ENCODE measurements at places on chromosomes 16 and 17.
A peak's percentile ranks its signal among the peaks of the same experiment; 100 is the strongest.

DNA sequence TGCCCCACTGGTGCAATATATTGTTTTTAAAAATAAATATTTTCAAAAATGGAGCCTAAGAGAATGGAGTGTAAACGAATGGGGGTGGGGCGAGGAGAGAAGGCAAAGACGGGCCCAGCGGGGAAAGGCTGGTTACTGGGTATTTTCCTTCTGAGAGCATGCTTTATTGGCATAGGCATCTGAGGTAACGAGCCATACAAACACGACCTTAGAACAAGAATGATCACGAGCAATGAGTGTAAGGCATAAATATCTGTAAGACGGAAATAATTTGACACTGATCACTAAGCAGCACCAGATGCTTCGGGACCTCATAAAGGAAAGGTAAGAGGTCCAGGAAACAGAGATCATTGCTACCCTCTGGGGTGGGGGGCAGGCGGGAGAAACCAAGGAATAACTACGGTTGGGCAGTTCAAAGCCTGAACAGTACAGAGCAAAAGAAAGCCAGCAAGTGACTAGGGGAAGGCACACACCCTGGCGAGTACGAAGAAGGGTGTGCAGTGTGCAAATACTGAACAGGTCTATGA lies 959 bp downstream of the SSH2 start:
- peak; percentile 35 for DNase-seq

GRCh38 chr16:83973581-83974385 lies 5.7 kb downstream of the NECAB2 start:
- no peak for DNase-seq

GRCh38 chr16:78292086-78292843 lies 192.8 kb downstream of the WWOX start:
- no peak for DNase-seq

GRCh38 chr16:64910356-64910755 lies 211.5 kb downstream of the CDH11 start:
- DNase-seq, result no peak

DNA sequence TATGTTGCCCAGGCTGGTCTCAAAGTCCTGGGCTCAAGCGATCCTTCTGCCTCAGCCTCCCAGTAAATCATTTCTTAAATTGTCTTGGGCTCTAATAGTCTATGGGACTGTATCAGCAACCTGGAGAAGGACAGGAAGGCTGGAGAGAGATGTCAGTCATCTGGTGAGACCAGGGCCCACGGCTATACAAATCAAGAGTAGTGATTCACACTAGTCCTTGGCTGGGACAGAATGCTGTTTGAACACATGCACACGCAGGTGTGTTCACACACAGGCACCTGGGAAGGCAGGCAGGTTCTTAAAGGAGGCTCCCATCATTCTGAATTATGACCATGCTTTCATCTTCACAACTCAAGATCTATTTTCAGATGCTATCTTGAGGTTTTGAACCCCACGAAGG lies 14.1 kb downstream of the NQO1 start:
- no peak for DNase-seq

DNA sequence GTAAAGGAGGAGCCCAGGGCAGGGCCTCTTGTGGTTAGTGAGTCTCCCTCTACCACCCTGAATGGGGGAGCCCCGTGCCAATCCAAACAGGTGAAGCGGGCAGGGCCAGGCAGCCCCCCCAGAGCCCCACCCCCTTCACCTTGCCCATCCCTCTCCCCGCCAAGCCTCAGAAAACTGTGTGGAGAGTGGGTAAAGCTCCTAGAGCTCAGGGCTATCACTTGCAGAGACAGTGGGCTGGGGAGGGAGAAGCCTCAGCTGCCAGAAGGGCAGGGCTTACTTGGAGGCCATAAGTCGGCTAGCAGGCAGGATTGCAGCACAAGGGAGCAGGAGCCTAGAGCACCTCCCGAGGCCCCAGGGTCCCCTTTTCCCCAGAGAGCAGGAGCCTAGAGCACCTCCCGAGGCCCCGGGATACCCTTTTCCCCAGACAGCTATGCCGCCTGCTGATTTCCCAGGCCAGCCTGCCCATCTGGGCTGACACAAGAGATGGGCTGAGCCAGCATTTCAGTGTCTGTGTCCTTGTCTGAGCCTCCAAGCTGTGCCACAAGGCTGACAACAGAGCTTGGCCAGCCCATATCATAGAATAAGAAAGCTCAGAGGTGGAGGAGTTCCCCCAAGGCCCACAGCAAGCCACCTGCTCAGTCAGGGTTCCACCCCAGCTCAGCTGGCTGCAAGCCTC lies 6.7 kb upstream of the KRT14 start:
- no peak for DNase-seq

DNA sequence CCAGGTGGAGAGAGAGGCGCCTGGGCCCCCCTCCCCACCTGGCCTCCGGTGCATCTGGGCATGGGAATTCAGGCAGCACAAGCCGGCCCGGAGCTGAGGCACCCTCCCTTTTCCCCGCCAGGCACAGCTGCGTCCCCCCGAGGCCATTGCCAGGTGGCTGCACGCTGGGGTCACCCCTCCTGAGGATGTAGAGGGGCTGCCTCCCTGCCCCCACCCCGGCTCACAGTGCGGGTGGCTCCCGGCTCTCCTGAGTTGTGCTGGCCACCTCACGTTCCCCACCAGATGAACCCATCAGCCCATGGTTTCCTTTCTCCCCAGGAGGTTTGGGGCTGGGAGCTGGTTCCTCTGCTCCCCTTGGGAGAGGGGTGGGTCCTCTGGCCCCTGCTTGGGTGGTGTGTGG lies 12.6 kb downstream of the CACNA1H start:
- no peak for DNase-seq

DNA sequence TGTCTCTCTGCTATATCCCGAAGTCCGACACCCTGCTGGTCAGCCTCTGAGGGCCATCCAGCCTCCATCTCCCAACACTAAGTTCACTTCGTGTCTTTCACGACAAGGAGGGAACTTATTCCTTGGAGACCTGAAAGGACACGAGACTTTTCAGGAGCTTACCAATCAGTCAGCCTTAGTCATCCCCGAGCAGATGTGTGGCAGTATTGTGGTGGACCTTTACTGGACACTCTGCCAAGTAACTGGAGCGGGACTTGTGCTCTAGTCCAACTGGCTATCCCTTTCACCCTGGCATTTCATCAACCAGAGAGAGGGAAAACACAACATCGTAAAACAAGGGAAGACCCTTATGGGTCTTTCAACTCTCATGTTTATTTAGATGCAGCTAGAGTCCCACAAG lies 87.1 kb downstream of the EMP2 start:
- DNase-seq, result no peak

- no peak for DNase-seq
Measured at GRCh38 chr17:73480740-73481139, 163.5 kb downstream of the SDK2 start.

DNA sequence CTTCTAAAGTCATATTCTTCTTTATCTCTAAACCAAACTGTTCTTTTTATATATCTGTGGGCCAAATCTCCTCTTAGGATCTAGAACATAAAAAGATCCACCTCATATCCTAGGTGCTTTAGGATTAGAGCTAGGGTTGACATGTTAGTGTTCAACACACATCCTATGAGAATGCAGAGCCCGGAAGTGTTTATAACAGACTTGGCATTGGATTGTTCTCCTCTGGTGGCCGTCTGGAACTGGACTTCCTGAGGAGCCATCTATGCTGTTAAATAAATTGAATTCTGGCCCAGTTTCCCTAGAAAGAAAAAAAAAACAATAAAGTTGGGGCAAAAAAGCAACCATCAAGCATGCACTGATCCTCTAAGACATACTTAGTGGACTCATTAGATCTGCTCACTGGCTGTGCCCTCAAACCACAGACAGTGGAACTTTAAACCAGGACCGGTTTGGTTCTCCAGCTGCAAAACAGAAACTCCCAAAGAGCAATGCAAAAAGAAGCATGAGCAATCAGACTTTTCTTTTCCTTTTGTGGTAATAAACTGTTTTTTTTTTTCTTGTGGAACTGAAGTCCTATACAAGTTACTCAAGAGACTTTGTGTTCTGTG lies 182.5 kb downstream of the ZNF18 start:
- DNase-seq, result no peak

Data from Calu3 (cell line).